NCI-H510A treated with DMSO at 0.1 percent for 48 hours (cell line): ENCODE measurements at places on chromosomes 6 and 20.

DNA sequence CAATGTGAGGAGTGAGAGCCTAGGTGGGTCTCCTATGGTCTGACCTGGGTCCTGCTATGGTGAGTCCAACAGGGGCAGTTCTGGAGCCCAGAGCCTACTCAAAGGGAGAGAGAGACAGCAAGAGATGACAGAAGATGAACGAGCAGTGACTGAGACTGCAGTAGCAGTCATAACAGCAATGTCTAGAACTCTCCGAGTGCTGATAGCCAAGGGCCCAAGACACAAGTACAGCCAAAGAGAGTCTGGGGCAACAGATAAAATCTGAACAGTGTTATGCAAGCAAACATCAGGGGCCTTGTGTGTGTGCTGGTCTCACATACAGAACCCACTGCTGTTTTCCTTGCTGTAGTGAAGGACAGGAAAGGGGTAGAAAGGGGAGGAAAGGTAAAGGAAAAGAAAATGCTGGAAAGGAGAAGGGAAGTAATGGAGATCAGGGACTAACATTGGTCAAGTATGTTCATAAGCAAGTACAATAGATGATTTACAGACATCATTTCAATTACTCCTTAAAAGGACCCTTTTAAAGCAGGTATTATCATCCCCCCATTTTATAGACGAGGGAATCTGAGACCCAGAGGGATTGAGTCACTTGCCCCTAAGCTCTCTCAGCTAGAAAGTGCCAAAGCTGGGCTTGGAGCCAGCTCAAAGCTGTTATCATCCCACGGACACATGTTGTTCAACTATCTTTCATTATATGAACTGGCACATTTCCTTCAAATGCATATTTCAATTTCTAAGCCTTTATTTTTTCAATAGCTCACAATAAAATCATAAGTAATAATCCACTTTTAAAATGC lies 182.3 kb upstream of the RAB32 start:
- DNase-seq = no peak

DNA sequence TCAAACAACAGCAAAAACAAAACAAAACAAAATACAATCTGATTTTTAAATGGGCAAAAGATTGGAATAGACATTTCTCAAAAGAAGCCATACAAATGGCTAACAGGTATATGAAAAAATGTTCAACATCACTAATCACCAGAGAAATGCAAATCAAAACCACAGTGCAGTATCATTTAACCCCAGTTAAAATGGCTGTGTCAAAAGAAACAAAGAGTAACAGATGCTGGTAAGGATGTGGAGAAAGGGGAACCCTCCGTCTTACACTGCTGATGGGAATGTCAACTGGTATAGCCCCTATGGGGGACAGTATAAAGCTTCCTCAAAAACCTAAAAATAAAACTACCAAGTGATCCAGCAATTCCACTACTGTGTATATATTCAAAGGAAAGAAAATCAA lies 10.9 kb upstream of the NELFCD start:
- no peak for DNase-seq

- DNase-seq = no peak
Measured at GRCh38 chr6:104629826-104630225, 229.9 kb downstream of the HACE1 start.

DNA sequence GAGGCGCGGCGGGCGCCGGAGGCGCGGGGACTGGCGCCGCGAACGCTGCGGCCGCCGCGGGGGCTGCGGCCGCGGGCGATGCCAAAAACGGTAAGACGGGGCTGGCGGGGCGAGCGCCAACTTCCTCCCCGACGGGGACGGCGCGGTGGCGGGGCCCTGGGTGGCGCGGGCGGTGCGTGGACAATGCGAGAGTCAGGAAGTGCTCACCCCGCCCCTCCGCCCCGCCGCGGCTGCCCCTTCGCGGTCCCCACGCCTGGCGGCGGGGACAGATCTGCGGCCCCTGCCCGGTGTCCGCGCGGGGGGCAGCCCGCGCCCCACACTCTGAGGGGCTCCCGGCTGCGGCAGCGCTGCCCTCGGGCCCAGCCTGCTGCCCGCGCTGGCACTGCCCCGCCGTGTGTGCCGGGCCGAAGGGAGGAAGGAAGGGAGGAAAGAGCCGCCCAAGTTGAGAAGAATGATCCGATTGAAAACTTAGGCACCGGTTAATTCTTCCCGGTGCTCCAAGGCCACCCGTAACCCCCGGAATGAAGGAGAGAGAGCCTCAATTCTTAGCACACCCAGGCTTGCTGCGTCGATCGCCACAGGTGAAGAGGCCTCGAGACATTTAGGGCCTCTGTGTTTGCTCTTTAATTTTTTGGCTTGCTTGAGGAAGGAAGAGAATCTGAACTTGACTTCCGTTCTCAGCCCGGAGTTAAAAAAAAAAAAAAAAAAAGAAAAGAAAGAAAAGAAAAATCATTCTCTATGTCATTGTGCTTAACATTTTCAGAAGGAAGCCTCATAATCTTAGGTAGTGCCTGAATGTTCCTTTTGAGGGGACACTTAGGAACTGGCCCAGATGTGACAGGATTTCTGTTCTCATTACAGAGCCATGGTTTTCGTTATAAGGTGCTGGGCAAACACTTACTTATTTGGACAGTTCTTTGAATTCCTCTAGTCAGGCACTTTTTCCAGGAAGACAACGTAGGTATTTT lies 982 bp downstream of the HECA start:
- DNase-seq = no peak

DNA sequence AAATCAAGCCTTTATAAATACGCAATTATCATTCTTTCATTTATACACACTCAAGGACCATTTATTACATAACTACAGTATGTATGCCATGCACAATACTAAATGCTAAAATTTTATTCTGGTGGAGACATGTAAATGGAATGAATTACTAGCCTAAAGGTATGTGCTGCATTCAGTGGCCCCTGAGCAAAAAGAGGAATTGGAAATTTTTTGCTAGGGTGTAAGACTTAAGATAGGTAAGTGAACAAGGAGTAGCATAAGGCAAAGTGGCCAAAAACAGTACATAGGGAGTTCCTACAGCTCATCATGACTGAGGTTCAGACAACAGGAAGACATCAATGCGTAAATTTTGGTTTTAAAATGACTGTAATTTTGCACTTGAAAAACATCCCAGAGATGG lies 2.3 kb upstream of the MTFR2 start:
- no peak for DNase-seq

DNA sequence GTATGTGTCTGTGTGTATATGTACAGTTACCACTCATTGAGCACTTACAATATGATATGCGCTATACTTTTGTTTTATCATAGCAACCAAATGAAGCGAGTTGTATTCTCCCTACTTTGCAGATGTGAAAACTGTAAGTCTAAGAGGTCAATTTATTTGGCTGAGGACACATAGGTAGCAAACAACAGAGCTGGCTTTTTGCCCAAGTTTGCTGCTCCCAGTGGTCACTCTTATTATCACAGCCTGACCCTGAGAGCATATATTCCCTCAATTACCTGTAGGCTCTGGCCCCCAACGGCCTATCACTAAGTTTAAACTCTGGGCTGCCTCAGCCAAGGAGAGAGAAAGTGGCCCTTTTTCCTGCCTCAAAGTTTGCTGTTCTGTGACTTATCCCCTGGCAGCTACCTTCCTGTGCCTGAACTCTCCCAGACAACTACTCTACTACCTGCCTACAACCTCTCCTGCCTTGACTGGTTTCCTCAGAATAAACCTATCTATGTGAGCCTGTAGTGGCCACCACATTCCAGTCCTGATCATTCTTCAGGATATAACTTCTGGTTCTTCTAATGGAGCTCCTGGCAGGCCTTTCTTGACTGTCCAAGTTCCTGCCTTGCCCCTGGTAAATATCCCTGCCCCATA lies 221.8 kb downstream of the FRK start:
- DNase-seq = no peak
